ENCODE measurements at places on chromosomes 2 and 18. TPM values are rescaled to one million over a fixed set of nuclear protein-coding genes. Genes with fewer than 3 reads are reported as not detected.
A peak's percentile ranks its signal among the peaks of the same experiment; 100 is the strongest.

GRCh38 chr18:63067939-63068338 is 251.6 kb downstream of the BCL2 start:
- DNase-seq: no peak

UGT1A8 gene
- total RNA-seq: 0.31 TPM

SLC23A3 gene
- 0.92 TPM for total RNA-seq

GRCh38 chr18:74116633-74117554 is 30.7 kb downstream of the FBXO15 start:
- peak; percentile 53 for DNase-seq

DNA sequence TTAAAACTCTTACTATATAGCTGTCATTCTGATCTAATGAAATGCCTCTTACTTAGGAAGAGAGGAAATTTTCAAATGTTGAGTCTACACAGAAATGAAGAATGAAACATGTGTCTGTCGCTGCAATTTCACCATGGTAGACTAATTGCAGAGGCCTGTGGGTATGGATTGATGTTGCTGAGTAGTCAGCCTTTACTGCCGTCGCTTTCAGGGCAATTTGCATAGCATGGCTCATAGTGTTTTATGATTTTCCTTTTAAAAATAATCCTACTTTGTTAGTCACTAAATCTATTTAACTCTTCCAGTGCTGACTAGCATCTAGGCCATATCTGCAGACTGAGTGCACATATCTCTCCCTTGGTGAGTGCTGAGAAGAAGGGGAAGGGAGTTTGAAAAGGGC is 819.2 kb downstream of the SATB2 start:
- no peak for DNase-seq

ALLC gene
- not detected for total RNA-seq

GALNT13 gene
- 1.1 TPM for total RNA-seq

GRCh38 chr2:224085246-224085645 is 46.2 kb upstream of the SERPINE2 start:
- no peak for DNase-seq

ATF2 gene
- total RNA-seq: 62.5 TPM

- peak; percentile 97 for DNase-seq
Observed at GRCh38 chr2:235238537-235238936, 255.3 kb upstream of the AGAP1 start.

GRCh38 chr2:68726608-68727367 is 7.8 kb upstream of the ARHGAP25 start:
- no peak for DNase-seq

GRCh38 chr2:70697603-70698383 is 70.2 kb downstream of the ADD2 start:
- DNase-seq: no peak

DNA sequence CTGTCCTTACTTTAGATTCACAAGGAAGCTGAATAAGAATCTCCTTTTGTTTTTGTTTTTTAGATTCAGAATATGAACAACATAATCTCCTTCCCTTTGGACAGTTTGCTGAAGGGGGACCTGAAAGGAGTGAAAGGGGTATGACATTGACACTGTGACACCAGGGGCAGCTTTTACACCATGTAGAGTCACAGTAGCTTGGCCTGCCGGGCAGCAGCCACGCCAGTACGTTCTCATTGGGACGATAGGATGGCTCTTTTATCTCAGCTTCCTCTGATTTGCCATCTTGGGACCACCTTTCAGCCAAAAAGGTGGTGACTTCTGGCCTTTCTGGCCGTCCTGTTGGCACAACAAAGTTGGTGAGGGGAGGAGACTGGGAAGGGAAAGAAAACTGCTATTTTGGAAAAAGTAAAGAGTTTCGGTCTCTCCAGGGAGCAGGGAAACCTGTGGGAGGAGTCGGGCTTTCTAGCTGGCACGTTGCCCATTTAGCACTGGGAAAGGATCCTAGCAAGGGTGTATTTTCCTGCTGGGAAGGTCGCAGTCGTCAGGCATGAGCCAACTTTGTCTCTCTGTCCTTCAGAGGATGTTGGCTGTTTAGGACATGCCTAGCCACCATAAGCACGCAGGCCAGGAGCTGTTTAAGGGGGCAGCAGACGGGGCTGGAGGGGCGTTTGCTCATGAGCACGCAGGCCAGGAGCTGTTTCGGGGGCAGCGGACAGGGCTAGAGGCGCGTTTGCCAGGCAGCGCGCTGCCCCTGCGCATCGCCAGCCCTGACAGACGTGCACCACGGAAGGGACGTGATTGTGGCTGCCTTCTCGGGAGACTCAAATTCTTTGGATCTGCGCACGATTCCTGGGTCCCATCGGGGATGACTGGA is 104.6 kb downstream of the ITGB1BP1 start:
- DNase-seq: no peak

Measured in tongue (tissue), 3 donors.